ENCODE measurements at places on chromosomes 11 and 22.
A peak's percentile ranks its signal among the peaks of the same experiment; 100 is the strongest.

DNA sequence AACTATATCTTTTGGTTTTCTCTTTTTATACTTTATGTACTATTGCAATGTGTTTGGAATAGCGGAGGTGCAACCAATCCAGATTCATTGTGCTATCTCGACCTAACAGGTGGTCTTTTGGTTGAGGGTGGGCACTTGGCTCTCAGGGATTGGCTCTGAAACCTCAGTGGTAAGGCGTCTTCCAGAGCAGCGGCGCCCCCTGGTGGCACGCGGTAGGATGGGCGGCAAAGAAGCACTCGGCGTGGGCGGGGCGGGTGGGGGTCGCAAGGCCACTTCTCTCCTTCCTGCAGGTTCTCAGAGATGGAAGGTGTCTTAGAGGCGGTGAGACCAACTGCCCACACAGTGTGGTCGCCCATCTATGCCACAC is 19.2 kb upstream of the PLET1 start:
- DNase-seq: peak; percentile 35

GRCh38 chr11:65524741-65525545 is at the start of gene SCYL1:
SCYL1 (plus strand) TSS chr11:65525083; CDS start chr11:65525154, 71 bp downstream.
- DNase-seq: peak; percentile 78

DNA sequence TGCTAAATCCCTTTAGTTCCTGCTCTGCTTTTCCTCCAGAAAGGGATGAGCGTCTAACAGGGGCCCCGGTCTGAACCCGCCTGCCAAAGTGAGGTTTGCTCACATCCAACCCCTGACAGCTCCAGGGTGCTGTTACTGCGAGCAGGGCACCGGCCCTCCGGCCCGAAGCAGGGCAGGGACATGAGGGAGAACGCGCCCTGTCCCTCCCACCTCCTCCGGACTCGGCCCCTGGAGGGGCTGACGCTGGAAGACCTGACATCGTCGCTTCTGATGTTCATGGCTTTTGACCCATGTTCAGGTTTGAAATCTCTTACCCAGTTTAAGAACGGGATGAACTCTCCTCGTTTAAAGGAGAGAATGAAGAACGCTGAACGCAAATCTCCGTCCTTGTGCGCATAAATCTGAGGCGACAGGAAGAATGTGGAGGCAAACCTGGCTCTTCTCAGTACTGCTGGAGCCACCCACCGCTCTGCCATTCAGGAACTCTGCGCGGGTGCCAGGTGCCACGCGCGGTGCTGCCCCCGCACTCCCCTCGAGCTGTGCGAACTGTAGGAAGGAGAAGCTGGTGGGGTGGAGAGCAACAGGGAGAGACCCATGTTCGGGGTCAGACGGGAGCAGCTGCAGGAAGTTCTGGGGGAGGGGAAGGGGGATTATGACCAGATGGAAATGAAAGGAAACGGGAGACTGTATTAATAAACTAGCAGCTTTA is 826 bp upstream of the EEF1G start:
- DNase-seq: no peak

DNA sequence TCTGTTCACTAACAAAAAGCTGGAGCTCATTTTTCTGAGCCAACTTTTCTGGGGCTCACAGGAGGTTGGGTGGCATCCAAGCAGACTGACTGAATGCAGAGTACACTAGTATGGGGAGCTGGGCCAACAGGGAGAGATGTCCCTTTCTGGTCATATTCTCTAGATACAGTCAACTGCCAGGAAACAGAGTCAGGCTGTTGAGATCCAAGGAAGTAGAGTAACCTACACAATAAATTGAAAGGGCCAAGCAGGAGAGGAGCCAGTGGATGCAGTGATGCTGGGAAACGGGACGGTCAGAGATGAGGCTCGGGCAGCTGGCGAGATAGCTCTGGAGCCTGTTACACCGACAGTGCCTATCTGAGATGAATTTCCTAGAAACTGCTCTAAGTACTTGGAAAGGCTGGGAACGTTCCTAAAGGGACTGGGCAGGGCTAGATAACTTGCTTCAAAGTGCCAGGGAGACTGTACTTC is 71.1 kb downstream of the LARGE2 start:
- DNase-seq: peak; percentile 22

- DNase-seq: no peak
Measured at GRCh38 chr22:41501209-41501608, 32.3 kb downstream of the ACO2 start.

GRCh38 chr11:90229791-90230190 is 6.9 kb upstream of the CHORDC1 start:
- DNase-seq: no peak

DNA sequence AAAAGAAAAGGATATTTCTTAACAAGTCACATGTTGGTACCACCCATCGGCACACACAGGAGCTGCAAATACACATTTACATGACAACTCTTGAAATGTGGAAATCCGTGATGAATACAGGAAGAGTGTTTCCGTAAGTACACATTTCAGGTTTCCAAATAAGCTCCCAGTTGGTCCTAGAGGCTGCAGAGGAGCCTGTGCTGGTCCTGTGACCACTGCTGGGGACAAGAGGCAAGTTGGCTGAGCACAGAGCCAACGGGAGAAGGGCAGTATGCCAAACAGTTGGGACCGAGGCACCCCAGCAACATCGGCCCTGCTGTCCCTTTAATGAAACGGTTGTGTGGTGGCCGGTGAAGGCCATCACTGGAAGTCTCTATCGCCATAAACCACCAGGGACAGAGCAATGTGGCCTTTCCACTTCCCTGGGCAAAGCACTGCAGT is 38.5 kb upstream of the ARFGAP3 start:
- no peak for DNase-seq

DNA sequence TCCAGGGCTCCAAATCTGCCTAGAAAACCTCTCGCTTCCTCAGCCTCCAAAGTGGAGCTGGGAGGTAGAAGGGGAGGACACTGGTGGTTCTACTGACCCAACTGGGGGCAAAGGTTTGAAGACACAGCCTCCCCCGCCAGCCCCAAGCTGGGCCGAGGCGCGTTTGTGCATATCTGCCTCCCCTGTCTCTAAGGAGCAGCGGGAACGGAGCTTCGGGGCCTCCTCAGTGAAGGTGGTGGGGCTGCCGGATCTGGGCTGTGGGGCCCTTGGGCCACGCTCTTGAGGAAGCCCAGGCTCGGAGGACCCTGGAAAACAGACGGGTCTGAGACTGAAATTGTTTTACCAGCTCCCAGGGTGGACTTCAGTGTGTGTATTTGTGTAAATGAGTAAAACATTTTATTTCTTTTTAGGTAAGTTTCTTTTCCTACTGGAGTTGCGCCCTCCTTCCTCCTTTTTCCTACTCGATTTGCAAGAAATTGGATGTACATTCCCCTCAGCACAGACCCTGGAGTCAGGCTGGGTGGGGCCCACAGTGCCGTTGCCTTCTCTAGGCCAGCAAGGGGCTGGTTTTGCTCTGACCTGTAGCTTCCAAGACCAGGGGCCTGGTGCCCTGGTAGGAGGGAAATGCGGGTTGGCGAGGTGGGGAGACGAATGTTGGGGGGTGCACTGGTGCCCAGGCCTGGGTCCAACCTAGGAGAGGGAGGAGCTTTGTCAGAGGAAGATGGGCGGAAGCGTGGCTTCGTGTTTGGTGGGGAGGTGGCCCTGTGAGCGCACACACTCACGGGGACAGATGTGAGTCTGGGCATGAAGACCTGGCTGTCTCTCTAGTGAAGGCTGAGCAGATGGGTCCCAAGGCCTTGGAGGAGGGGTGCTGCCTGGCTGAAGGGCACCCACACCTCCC is 50.6 kb downstream of the ST14 start:
- DNase-seq: no peak

DNA sequence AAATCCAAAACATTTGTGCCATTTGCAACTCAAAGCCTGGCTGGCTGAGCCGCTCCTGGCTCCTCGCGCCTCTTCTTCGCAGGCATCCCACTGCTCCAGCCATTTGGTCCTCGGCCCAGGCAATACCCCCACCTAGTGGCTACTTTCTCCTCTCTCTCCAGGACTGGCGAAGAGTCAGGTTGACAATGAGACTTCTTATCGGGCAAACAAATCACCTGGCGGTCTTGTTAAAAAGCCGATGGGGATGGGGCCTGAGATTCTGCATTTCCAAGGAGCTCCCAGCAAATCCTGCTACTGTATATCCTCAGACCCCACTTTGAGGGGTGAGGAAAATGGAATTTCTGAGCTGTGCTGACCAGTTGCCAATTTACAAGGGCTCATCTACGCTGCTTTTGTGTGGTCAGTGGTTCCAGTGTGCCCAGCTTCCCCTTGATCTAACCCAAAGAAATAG is 89.0 kb downstream of the ISX start:
- DNase-seq: peak; percentile 42

DNA sequence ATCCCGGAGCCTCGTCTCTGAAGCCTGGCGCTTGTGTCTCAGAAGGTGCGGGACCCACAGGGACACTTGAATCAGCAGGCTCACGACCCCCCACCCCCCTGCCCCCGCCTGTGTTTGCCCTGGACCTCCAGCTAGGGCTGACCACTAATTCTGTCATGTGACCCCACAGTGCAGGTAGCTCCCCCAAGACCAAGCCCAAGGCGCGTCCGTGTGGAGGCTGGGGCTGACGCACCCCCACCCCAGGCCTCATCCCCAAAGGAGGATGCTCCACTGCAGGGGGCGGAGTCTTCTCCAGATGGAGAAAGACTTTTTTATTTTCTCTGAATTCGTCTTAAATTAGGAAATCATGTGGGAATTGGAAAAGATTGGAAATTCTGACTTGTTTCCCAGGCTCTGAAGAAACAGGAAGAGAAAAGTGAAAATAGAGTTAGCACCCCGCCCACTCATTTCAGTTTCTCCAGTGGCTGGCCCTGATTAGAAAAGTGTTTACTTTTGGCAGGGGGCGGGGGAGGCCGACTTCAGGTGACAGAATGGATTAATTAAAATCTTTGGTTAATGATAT is 1.0 kb upstream of the RELA start:
- DNase-seq: peak; percentile 86

Data from AG10803 (cell line).